ENCODE measurements at places on chromosomes 1 and 21.

- no peak for DNase-seq
Measured at GRCh38 chr21:46248422-46248782, 19.8 kb upstream of the LSS start.

- no peak for DNase-seq
Measured at GRCh38 chr1:3183813-3184212, 114.8 kb downstream of the PRDM16 start.

- DNase-seq, result no peak
Measured at GRCh38 chr1:169877800-169878491, 15.8 kb downstream of the SCYL3 start.

GRCh38 chr1:25134801-25135461 is 97.4 kb downstream of the SYF2 start:
- no peak for DNase-seq

DNA sequence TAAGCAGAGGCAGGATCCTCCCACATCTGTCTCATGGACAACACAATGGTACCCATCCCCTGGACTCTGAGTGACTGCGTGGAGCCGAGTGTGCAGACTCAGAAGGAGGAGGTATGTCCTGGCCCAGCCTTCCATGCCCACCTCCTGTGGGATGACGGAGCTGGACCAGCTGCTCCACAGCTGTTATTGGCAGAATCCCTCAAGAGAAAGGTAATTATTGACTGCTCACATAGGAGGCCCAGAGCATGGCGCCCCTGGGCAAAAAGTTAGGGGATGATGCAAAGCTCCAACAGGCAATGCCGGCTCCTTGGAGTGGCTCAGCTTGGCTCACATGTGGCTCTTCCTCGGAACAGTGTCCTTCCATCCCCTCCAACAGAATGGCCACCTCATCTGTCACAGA is 12.2 kb upstream of the ACTRT2 start:
- DNase-seq, result no peak

DNA sequence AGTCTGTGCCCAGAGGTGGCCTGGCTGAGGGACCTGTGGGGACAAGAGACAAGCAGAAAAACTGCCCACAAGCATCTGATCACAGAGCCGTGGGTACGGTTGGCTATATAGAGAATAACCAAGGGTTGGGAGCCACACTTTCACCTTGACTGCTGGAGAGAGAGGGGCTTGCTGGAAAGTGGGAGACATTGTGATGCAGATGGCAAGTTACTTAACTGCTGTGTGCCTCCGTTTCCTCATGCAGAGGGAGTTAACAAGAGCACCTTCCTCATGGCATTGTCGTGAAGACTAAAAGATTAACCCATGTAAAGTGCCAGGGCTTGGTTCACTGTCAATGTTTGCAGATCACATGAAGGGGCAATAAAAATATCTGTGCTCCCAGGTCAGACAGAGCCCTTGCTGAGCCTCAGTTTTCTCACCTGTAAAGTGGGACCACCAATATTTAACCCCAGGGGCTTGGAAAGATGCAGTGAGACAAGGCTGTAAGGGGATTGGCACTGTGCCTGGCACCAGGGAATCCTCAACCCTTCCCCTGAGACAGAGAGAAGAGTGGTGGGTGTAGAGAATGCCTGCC is 52.8 kb downstream of the SDC3 start:
- DNase-seq, result no peak

DNA sequence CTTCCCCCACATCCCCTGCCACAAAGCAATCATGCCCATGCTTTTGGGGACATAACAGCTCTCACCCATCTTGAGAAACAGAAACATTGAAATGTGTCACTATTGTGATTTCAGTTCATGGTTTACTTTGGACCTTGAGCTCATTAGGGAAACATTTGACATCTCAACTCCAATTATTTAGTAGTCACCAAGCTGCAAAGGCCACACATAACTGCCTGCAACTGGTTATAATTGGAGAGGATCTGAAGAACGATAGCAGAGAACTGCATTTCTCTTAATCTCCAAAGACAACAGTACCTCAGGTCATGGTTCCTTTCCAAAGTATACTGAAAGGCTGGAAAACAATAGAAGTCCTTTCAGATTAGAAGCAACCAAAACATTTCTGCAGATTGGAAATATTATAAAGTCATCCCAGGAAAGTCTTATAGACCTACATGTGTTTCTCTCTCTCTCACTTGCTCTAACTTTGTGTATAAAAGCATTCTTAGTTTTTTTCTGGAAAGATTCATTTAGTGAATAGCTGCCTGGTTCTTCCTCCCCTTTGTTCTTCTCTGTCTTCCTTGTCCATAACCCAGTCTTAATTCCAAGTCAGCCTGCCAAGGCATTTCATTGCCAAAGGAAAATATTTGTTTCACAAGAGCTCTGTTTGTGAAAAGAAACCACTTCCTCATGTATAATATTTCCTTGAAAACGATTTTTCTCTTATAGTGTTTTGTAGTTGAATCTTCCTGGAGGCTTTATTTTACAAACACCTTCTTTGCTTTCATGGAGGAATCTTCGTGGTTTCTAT is 426.8 kb downstream of the ADGRL2 start:
- DNase-seq, result no peak

GRCh38 chr1:151839457-151840403 is at the start of gene C2CD4D:
Gene C2CD4D, minus strand, starts transcription at chr1:151839820. Its CDS starts 831 bp downstream, at chr1:151838989.
- peak; percentile 69 for DNase-seq

- DNase-seq, result no peak
Measured at GRCh38 chr1:40706626-40707025, 15.1 kb downstream of the NFYC start.

GRCh38 chr1:186188004-186188539 is 187.0 kb downstream of the TPR start:
- no peak for DNase-seq

DNA sequence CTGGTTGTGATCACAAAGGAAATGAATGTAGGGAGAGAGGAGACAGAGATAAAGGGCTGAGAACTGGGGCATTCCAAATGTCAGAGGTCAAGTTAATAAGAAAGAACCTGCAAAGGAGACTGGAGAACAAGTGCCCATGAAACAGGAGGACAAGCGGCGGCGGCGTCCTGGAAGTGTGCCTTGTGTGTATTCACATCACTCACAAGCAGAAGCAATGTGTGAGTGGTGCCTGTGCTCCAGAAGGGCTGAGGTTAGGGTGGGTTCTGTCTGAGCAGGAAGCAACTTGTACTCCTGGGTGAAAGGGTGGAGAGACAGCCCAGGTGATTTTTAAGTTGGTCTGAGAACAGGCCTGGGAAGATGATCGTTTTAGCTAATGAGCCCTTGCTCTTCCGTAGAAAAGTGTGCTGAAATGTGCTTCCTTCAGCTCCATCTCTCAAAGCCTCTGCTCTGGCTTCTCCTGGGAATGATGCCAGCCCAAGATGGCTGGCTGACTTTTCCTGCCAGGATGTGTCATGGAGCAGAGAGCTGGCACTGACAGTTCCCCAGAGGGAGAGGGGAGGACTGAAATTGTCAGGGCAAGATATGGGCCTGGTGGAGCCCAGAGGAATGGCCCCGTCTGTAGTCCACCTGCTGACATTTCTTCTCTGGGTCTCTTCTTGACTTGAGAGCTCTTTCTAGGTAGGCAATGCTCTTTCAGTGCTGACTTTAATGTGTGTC is 25.1 kb upstream of the PLEKHA6 start:
- DNase-seq, result no peak

- DNase-seq, result no peak
Measured at GRCh38 chr1:24846671-24847070, 83.4 kb downstream of the RUNX3 start.

DNA sequence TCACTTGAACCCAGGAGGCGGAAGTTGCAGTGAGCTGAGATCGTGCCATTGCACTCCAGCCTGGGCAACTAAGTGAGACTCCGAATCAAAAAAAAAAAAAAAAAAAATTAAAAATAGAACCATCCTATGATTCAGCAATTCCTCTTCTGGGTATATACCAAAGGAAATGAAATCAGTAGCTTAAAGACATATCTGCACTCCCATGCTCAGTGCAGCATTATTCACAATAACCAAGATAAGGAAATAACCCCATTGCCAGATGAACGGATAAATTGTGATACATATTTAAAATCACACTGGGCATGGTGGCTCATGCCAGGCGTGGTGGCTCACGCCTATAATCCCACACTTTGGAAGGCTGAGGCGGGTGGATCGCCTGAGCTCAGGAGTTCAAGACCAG is 23.8 kb downstream of the ALDH9A1 start:
- DNase-seq, result no peak

GRCh38 chr1:47227341-47228232 is 4.4 kb downstream of the TAL1 start:
- no peak for DNase-seq

DNA sequence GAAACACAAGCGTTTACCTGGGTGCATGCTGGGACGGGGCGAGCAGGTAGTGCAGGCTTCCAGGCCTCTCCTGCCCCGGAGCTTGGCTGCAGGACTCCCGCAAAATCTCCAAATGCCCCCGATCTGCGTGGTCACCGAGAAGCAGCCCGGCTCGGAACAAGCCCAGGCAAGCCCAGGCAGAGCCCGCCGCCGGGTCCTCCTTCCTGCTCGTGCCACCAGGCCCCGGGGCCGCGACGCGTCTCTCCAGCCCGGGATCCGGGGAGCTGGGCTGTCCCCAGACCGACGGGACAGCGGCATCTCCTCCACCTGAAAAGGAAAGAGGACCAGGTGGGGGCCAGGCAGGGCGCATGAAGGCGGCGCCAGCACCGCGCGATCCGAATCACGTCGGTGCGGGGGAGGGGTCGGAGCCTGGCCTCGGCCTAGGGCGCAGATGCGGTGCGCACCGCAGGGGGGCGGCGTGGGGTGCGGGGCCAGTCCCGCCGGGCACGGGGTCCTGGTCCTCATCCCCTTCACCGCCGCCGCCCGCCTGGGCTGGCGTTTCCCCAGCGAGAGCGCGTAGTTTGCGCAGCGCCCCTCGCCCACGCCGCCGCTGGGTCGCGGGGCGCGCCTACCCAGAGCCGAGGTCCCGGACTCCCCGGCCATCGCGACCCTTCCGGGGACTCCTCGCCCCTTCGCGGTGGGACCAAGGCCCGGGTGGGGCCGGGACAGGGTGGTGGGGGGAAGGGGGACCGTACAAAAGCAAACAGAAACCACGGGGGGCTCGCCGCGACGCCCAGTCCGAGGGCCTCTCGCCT is 52.4 kb upstream of the H6PD start:
- peak; percentile 73 for DNase-seq

GRCh38 chr1:119367432-119368124 is 1.0 kb upstream of the HAO2 start:
- no peak for DNase-seq

DNA sequence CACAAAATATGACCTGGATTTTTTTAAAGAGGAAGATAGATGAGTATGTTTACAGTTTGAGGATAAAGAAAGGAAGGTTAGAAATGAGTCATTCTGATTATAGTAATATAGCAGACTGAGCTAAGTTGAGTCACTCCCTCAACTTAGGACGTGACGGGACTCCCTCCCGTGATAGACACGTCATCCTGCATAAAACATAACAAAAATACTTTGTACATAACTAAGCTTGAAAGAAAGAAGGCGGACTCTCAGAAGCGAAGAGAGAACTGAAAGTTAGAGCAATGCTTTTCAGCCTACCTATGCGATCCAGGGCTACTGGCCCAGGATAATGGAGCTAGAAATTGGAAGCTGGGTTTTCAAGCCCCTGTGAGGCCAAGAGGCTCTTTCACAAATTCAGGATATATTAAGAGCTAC is 53.0 kb upstream of the DESI2 start:
- DNase-seq, result peak; percentile 31

DNA sequence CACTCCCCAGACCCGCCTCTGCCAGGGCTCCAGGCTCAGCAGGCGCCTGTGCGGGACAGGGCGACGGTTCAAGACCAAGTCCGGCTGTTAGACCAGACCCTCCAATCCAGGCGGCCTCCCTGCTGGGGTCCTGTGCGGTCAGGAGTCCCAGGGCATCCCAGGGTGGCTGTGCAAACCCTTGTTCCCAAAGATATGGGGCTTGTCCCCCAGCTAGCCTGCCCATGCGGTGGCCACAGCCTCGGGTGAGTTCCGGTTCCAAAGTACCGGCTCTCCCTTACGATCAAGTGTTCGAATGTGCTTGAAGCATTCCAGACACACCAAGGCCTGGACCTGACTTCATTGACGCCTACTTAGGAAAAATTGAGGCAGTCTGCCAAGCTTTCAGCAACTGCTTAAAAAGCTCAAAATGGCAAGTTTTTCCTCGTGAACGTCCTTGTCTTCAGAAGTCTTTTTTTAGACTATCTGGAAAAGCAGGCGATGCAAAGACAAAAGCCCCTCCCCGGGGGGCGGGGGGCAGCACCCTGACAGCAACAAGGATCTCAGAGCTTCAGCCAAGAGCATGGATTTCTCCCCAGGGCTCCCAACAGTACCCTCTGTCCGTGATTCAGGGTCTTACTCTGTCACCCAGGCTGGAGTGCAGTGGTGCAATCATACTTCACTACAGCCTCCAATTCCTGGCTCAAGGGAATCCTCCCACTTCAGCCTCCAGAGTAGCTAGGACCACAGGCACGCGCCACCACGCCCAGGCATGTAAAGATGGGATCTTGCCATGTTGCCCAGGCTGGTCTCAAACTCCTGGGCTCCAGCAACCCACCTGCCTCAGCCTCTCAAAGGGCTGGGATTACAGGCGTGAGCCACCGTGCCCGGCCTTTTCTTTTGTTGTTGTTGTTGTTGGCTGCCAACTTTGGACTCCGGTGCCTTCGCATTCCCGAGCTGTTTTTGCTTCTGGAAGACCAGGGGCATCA is 2.3 kb downstream of the FAAP20 start:
- no peak for DNase-seq

- DNase-seq, result no peak
Measured at GRCh38 chr1:221172841-221173240, 293.6 kb downstream of the HLX start.

GRCh38 chr1:70034403-70034802 is 171.0 kb downstream of the LRRC40 start:
- DNase-seq, result no peak

DNA sequence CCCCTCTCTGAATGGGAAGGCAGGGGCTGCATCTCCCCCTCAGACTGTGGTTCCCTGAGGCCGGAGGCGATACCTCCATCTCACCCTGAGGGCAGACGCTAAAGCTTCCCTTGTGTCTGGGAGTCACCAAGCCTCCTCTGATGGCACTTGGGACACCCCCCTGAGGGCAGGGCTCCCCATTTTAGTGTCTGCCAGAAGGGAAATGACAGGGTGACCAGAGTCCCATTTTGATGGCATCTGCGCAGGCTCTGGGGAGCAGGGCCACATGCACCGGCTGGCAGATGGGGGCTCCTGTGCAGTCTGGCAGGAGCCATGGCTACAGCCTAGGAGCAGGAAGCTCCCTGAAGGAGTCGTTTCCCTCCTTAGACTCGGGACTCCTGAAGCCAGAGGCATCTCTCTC is 1.7 kb downstream of the S100A2 start:
- no peak for DNase-seq

- no peak for DNase-seq
Measured at GRCh38 chr21:45418301-45419071, 13.5 kb downstream of the COL18A1 start.

GRCh38 chr1:19942657-19943056 is 19.2 kb upstream of the PLA2G2E start:
- DNase-seq, result no peak

Data from GM06990 (cell line).